Activated naive CD4-positive, alpha-beta T cell treated with anti-CD3 and anti-CD28 coated beads, Interleukin-2, amount 50 U/mL, for 16 hours (primary cell): ENCODE measurements at places on chromosomes 16 and 17.

- no peak for DNase-seq
Measured at GRCh38 chr16:17013038-17013437, 457.7 kb downstream of the XYLT1 start.

DNA sequence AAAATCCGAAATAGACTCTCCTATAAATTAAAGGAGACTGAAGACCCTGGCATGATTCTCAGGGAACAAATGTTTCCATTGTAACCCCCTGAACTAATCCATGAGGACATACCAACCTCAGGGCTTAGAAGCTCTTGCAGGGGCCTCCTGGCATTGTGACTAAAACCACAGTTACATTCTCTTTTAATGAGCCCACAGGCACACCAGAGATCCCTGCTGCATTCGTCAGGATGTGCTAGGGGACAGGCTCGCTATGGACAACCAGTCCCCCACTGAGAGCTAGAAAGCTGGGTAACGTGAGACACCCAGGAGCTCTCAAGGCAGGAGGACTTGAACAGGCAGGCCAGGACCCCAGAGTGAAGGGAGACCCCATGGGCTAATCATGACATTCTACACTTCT lies 140.6 kb upstream of the TNRC6C start:
- DNase-seq, result no peak

- DNase-seq, result no peak
Measured at GRCh38 chr17:78316115-78316866, 43.6 kb downstream of the SOCS3 start.

- DNase-seq, result no peak
Measured at GRCh38 chr17:42584880-42585279, 7.4 kb upstream of the PSMC3IP start.

GRCh38 chr17:82876602-82877379 lies 37.0 kb upstream of the ZNF750 start:
- no peak for DNase-seq

- no peak for DNase-seq
Measured at GRCh38 chr16:719815-720446, 1.0 kb upstream of the ANTKMT start.

DNA sequence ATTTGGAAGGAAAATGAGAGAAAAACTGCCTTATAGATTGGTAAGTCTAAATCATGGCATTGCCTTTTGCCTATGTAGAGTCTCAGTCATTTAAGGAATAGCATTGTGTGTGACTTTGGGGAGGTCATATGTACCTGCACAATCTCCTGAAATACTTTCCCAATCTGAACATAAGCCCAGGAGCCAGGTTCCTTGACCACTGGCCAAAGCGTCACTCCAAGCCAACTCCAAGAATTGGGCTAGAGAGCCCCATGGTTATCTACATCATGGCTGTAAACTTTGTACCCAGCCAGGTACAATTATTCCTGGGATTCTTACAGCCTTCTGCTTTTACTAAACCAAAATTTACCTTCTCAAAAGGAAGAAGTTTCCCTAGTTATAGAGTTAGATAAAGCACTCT lies 40.8 kb upstream of the MED13 start:
- DNase-seq, result no peak

- no peak for DNase-seq
Measured at GRCh38 chr16:89397331-89397861, 93.0 kb downstream of the ANKRD11 start.
